ENCODE measurements at places on chromosomes 6 and 20.
A peak's percentile ranks its signal among the peaks of the same experiment; 100 is the strongest.

DNA sequence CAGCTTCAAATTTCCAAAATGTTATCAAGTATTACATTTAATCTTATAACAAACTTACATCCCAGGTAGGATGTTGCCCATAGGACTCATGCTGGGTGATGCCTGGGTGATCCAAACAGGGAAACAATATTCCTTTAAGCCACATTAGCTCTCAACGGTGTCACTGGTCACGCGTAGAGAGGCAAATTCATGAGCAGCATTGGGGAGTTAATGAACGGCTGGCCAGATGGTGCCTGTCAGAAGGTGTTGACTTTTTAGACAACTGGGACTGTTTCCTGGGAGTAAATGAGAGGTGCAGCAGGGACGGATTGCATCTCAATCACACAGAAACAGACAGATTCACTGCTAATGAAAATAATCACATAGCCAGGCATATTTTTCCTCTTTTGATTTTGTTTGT is 83.3 kb upstream of the ID4 start:
- H3K36me3 ChIP-seq: no peaks in the 10 kb centered on the region
- DNase-seq: no peak
- H3K27ac ChIP-seq: no peak overlapping the region
- H3K4me3 ChIP-seq: no peak overlapping the region

DNA sequence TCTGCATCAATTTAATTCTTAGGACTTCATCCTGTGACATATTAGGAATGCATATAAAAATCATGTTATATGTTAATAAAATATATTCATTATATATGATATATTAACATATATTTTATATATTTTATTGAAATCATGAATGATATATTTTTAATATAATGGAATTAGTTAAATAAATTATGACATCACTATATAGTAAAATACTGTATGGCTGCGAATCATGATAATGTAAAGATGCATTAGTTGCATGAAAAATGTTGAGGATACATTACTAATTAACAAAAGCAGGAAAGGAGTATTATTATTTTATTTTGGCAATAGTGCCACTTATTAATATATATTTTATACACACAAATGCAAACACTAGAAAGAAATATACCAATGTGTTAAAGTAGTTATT is 8.4 kb upstream of the RNF217 start:
- no peak for DNase-seq
- no peak overlapping the region for H3K4me3 ChIP-seq
- no peaks in the 10 kb centered on the region for H3K36me3 ChIP-seq

DNA sequence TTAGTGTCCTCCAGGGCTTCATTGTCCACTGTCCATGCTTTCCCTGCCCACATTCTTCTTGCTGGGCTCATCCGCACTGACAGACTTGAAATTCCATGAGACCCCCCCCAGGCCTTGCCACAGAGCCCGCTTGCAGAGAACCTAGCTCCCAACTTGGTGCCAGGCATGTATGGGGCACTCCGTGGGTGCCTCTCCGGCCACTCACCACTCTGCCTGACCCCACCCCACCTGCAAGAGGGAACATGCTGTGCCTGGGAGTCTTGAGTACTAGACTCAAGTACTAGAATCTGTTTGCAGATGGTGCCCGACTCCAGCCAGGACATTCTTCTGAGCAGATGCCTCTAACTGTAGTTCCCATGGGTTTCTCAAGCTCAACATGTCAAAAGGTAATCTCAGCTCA is 47.9 kb downstream of the TRERF1 start:
- peak overlapping the region; percentile 93 for H3K27ac ChIP-seq
- H3K27me3 ChIP-seq: no peaks in the 10 kb centered on the region
- H3K36me3 ChIP-seq: peaks cover 2% of the 10 kb centered on the region
- DNase-seq: no peak

DNA sequence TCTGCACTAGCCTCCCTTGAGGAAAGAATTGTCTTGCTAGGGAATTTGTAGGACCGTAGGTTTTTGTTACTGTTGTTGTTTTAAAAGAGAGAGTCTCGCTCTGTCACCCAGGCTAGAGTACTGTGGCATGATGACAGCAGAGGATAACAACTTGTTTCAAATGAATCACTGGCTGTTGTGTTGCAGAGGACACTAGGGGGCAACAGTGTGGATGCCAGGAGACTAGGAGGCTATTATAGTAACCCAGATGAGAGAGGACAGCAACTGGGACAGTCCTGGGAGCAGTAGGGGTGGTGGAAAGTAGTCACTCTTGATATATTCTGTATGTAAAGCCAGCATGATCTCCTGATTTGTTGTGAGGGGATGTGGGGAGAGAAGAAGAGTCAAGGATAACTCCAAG is 41.8 kb upstream of the LAMA4 start:
- no peaks in the 10 kb centered on the region for H3K36me3 ChIP-seq
- no peaks in the 10 kb centered on the region for H3K4me1 ChIP-seq
- no peak overlapping the region for H3K27ac ChIP-seq
- no peak for DNase-seq
- H3K27me3 ChIP-seq: peaks cover 26% of the 10 kb centered on the region
- no peak overlapping the region for H3K4me3 ChIP-seq

DNA sequence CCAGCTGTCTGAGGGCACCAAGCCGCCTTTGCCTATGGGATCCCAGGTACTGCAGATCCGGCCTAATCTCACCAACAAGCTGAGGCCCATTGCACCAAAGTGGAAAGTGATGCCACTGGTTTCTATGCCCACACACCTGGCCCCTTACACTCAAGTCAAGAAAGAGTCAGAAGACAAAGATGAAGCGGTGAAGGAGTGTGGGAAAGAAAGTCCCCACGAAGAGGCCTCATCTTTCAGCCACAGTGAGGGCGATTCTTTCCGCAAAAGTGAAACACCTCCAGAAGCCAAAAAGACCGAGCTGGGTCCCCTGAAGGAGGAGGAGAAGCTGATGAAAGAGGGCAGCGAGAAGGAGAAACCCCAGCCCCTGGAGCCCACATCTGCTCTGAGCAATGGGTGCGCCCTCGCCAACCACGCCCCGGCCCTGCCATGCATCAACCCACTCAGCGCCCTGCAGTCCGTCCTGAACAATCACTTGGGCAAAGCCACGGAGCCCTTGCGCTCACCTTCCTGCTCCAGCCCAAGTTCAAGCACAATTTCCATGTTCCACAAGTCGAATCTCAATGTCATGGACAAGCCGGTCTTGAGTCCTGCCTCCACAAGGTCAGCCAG is 283.0 kb downstream of the TSHZ2 start:
- H3K27me3 ChIP-seq: no peaks in the 10 kb centered on the region
- peaks cover 10% of the 10 kb centered on the region for H3K4me1 ChIP-seq
- H3K27ac ChIP-seq: no peak overlapping the region
- H3K36me3 ChIP-seq: peaks cover 35% of the 10 kb centered on the region
- H3K4me3 ChIP-seq: no peak overlapping the region

GRCh38 chr6:75115481-75115880 is 90.4 kb downstream of the COL12A1 start:
- H3K27me3 ChIP-seq: no peaks in the 10 kb centered on the region
- no peak overlapping the region for H3K4me3 ChIP-seq
- peaks cover 4% of the 10 kb centered on the region for H3K4me1 ChIP-seq
- H3K36me3 ChIP-seq: no peaks in the 10 kb centered on the region
- no peak overlapping the region for H3K27ac ChIP-seq

DNA sequence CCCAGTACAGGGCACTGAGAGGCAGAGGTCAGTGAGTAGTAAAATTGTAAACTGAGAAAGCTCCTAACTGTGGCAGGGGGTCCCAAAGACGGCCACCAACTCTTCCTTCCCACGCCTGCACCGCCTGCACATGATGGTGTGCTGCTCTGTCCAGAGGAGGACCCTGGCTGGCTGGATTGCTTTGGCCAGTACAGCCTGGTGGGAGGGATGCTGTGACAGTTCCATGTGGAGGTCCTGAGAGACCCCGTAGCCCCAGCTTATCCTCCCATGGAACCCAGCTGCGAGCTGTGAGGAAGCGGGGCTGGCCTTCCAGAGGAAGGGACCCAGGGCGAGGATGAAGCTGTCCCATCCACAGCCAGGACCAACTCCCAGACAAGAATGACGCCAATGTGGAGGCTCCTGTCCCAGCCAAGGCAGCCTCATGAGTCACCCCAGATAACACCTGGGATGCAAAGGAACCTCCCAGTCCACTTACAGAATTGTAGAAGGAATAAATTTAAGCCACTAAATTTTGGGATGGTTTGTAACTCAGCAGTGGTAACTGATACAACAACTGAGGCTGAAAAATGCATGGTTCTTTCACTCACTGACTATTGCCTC is 2.0 kb upstream of the ACSS1 start:
- H3K27me3 ChIP-seq: no peaks in the 10 kb centered on the region
- H3K4me3 ChIP-seq: no peak overlapping the region

- H3K27ac ChIP-seq: no peak overlapping the region
- no peak overlapping the region for H3K4me3 ChIP-seq
- no peak for DNase-seq
- H3K36me3 ChIP-seq: peaks cover 3% of the 10 kb centered on the region
Measured at GRCh38 chr6:16372029-16372776, 133.8 kb downstream of the GMPR start.

- H3K36me3 ChIP-seq: peaks cover 39% of the 10 kb centered on the region
- H3K4me1 ChIP-seq: peaks cover 38% of the 10 kb centered on the region
- DNase-seq: no peak
Measured at GRCh38 chr6:31265926-31266325, 6.0 kb downstream of the HLA-C start.

GRCh38 chr6:46808806-46809205 is 15.6 kb downstream of the MEP1A start:
- H3K4me1 ChIP-seq: no peaks in the 10 kb centered on the region
- H3K27me3 ChIP-seq: peaks cover 63% of the 10 kb centered on the region
- no peak overlapping the region for H3K4me3 ChIP-seq
- no peak for DNase-seq

- H3K4me1 ChIP-seq: no peaks in the 10 kb centered on the region
- no peak overlapping the region for H3K27ac ChIP-seq
- H3K36me3 ChIP-seq: no peaks in the 10 kb centered on the region
- no peak overlapping the region for H3K4me3 ChIP-seq
- no peaks in the 10 kb centered on the region for H3K27me3 ChIP-seq
- no peak for DNase-seq
Measured at GRCh38 chr6:93749191-93749590, 329.8 kb upstream of the EPHA7 start.

GRCh38 chr6:43695215-43695966 is 7.8 kb upstream of the MRPS18A start:
- H3K4me3 ChIP-seq: no peak overlapping the region
- H3K4me1 ChIP-seq: no peaks in the 10 kb centered on the region
- no peak overlapping the region for H3K27ac ChIP-seq
- DNase-seq: no peak

DNA sequence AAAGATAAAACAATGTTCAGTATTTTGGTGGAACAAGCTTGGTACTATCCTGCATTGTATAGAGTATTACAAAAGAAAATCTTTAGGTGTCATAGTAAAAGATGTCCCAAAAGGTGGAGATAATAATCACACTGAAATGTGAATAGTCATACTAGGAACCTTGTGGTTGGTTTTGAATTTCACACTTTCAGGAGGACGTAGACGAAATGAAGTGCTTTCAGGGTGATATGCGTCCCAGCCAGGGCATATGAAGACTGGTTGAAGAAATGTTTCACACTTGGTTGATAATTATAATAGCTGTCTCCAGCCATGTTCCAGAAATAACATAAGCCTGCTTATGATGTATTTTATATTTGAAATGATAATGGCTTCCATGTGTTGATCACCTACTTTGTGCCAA is 60.4 kb downstream of the SCAND1 start:
- no peak for DNase-seq
- H3K27ac ChIP-seq: no peak overlapping the region
- H3K4me1 ChIP-seq: peaks cover 24% of the 10 kb centered on the region
- peaks cover 49% of the 10 kb centered on the region for H3K36me3 ChIP-seq

DNA sequence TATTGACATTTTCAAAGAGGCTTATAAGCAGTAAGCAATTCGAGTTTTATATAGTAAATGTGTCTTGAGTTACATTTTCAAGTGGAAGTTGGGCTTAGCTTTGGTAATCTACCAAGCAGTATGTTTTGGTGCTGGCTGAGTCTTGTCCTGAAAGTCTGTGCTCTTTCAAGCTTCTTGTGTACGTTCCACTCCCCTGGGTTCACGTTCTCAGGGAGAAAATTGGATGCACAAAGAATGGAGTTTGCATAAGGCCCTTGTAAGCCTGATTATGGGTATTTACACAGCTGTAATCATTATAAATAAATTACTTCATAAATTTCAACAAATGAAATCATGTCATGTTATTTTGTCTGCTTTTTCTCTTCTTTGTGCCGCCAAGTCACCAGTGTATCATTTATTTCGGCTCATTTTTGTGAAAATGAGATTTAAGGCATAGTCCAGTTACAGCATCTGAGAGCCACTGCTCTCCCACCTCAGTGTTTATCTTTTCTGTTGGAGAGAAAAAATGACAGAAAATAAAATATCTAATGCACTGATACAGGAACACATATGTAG is 262.5 kb downstream of the BTBD3 start:
- H3K27ac ChIP-seq: no peak overlapping the region
- no peaks in the 10 kb centered on the region for H3K4me1 ChIP-seq
- no peak for DNase-seq
- no peaks in the 10 kb centered on the region for H3K27me3 ChIP-seq
- H3K36me3 ChIP-seq: no peaks in the 10 kb centered on the region

DNA sequence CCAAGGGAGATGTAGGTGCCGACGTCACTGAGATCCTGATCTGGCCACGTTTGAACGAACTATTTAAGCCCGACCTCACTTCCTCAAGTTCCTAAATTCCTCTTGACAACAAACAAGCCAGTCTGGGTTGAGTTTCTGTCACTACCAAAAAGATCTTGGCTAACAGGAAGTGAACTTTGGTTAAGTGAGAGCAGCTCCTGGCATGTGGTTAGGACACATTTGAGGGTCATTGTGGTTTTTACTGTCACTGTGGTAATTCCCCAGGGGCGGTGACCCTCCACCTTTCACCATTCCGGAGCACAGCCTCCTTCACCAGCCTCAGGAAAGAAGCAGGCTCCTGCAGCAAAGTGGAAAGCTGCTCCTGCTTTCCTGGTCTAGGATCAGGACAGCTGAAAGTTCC is 43.1 kb upstream of the ZNF831 start:
- DNase-seq: no peak
- no peaks in the 10 kb centered on the region for H3K27me3 ChIP-seq
- peaks cover 75% of the 10 kb centered on the region for H3K4me1 ChIP-seq

DNA sequence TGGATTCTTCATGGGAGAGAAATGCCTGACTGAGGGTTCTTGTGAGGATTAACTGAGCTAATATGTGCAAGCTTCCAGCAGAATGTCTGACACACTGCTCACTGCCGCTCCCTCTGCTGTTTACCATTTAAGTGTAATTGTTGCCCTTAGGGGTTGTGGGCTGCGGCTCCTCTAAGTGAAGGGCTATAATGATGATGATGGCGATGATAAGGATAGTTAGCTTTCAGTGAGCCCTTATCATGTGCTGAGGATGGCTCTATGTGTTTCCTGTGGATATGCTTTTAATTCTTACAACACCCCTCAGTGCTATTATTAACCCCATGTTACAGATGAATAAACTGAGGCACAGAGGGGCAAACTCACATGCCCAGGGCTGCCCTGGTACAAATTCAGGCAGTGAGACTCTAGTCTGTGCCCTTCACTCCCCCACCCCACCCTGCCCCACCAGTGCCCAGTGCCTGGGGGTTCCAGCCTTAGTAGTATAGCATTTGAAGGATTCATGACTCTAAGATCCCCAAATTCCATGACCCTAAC is 33.4 kb downstream of the TGM2 start:
- H3K27ac ChIP-seq: no peak overlapping the region
- no peak overlapping the region for H3K4me3 ChIP-seq
- peaks cover 6% of the 10 kb centered on the region for H3K4me1 ChIP-seq
- no peaks in the 10 kb centered on the region for H3K27me3 ChIP-seq
- DNase-seq: no peak
- H3K36me3 ChIP-seq: no peaks in the 10 kb centered on the region

GRCh38 chr6:44477293-44477894 is 89.9 kb downstream of the CDC5L start:
- no peak overlapping the region for H3K4me3 ChIP-seq
- H3K36me3 ChIP-seq: no peaks in the 10 kb centered on the region
- no peaks in the 10 kb centered on the region for H3K4me1 ChIP-seq
- no peak overlapping the region for H3K27ac ChIP-seq
- peaks cover 4% of the 10 kb centered on the region for H3K27me3 ChIP-seq

All from activated T-cell treated with anti-CD3 and anti-CD28 coated beads, Interleukin-2, amount 50 U/mL, for 24 hours (primary cell).